ENCODE measurements at places on chromosomes 2 and 18.

DNA sequence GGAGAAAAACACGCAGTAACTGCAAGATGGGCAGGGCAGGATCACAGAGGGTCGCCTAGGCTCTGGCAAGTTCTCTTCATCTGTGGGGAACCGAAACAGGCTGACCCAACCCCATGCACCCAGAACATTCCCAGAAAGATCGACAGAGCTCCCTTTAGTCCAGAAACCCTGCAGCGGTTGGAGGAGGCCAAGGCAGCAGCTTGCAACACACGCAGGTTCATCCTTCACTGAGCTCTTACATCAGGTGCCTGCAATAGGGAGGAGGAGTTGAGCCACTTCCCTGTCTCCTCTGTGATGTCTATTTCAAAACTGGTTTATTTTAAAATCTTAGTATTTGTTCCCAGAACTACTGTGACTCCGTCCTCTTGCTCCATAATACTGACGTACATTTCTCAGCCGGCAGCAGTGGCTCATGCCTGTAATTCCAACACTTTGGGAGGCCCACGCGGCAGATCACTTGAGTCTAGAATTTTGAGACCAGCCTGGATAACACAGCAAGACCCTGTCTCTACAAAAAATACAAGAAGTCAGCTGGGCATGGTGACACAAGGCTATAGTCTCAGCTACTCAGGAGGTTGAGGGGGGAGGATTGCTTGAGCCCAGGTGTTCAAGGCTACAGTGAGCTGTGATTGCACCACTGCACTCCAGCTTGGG is 11.5 kb upstream of the SLC11A1 start:
- no peak for DNase-seq

GRCh38 chr18:22172594-22173049 is 3.2 kb downstream of the GATA6 start:
- no peak for DNase-seq

DNA sequence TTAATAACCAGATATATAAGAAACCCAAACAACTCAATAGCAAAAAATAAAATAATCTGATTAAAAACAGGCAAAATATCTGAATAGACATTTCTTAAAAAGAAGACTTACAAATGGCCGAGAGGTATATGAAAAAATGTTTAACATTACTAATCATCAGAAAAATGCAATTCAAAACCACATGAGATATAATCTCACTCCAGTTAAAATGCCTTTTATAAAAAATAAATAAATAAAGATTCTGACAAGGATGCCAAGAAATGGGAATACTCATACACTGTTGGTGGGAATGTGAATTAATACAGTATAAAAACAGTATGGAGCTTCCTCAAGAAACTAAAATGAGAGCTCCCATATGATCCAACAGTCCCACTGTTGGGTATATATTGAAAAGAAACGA is 33.9 kb upstream of the BMP10 start:
- no peak for DNase-seq

DNA sequence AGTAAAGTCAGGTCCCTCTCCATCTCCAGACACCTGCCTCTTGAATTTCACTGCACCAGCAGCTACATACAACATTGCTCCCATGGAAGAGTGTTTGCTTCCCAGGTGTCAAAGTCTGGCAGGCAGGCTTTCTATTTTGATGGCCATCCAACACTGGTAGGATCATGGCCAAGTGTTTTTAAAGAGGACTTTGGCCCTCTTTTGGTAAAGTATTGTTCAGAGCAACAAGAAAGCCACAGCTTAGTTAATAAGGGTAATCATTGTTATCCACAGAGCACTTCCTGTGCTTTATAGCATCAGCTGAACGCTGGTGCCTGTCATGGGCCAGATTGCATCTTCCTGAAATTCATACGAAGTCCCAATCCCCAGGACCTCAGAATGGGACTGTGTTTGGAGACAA is 133.2 kb downstream of the NCK2 start:
- DNase-seq: no peak

GRCh38 chr18:27005589-27005988 is 140.1 kb upstream of the AQP4 start:
- DNase-seq: no peak

GRCh38 chr2:55966401-55967118 is 43.0 kb upstream of the EFEMP1 start:
- DNase-seq: peak; percentile 45

GRCh38 chr18:54330768-54331548 is 26.7 kb downstream of the STARD6 start:
- DNase-seq: no peak

DNA sequence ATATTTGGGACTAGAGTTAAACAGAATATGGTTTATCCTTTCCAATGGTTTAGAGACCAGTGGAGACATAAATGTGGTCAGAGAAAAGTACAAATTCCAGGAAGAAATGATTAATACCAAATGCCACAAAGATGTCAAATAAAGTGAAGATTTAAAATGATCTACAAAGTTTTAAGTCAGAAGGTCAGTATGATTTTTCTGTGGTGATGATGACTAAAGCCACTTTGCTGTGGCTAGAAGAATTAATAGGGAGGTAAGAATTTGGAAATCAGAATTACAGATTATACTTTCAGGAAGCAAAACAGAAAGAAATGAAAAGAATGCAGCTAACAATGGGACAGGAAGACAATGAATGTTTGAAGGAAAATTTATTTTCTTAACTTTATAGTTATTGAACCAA is 91.5 kb upstream of the CDH7 start:
- DNase-seq: no peak

DNA sequence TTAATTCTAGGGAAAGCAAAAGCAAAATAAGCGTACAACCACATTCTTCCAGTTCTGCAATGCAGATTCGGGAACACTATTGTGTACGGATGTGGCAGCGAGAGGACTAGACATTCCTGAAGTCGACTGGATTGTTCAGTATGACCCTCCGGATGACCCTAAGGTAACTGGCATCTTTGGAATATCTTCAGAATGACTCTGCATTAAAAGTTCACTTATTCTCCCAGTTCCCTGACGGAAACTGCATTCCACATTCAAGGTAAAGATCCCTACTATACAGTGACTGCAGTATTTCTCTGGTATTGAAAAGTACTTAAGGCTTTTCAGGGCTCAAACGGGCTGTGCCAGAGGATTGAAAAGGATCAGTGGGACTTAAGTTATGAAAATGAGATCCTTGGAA is 10.9 kb downstream of the DDX18 start:
- DNase-seq: no peak

GRCh38 chr18:48090021-48090420 is 159.6 kb upstream of the SMAD2 start:
- no peak for DNase-seq

GRCh38 chr2:127514485-127514884 is 11.8 kb downstream of the IWS1 start:
- DNase-seq: no peak

GRCh38 chr18:9287036-9287435 is 47.5 kb upstream of the TWSG1 start:
- DNase-seq: no peak

DNA sequence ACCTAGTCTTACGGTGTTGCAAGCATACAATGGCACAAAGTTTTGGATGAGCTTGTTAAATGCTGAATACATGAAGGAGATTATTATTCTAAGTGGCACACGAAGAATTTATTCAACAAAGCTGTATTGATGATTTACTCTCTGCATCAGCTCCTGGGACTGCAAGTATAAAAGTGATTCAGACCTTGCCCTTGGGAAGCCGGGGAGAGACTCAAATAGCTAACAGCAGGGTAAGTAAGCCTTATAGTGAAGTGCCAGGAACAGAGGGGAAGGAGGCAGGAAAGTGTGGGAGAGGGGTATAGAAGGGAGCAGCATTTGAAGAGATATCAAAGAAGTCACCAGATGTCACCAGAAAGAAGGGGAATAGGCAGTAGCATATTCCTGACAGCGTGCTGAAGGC is 115.4 kb downstream of the MCFD2 start:
- DNase-seq: no peak
